ENCODE measurements at places on chromosomes 16 and 17.

GRCh38 chr17:16269658-16270057, 52.6 kb downstream of the PIGL start:
- no peak for DNase-seq

GRCh38 chr16:28158136-28158535, 53.6 kb downstream of the XPO6 start:
- DNase-seq = no peak

DNA sequence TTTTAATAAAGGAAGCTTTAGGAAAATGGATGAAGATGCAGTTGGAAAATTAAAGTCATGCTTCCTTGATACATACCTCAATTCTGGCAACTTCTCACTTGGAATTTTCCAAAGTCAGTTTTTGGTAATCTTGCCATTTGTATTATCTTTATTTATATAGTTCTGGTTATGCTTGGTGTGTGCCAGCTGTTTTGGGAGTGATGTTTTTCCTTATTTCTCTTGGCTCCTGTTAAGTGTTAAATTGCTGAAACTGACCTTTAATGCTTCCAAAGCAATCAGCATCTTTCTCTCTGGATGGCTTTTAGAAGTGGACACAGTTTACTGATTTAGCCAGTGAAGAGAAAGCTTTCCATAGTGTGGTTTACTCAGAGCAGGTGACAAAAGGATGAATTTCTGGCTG, 70.1 kb upstream of the HAS3 start:
- DNase-seq = no peak

DNA sequence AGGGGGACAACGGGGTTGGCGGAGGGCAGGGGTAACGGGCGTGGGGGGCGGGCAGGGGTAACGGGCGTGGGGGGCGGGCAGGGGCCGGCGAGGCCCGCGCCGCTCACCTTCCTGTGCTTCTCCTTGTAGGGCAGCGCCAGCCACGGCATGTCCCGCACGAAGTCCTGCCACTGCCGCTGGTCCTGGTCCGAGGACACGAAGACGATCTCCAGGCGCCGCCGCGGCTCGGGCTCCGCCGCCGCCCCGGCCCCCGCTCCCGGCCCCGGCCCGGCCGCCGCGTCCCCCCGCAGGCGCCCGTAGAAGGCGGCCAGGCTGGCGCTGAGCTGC, 401 bp downstream of the NXN start:
- DNase-seq = no peak

GRCh38 chr17:38324772-38325171, 19.0 kb downstream of the GPR179 start:
- no peak for DNase-seq
